ENCODE measurements at places on chromosomes 5 and 9. TPM values are rescaled to one million over a fixed set of nuclear protein-coding genes. Genes with fewer than 3 reads are reported as not detected.

Gene TERT
- total RNA-seq, result not detected

Gene SPATA31D4
- total RNA-seq, result not detected

Gene PCDHB2
- 1.4 TPM for total RNA-seq

Gene TRIM7
- total RNA-seq, result 6.1 TPM

Gene ATP10B
- 0.43 TPM for total RNA-seq

Gene LMNB1
- total RNA-seq, result 1.3 TPM

Gene SLC34A3
- not detected for total RNA-seq

Gene DMRT3
- total RNA-seq, result not detected

DNA sequence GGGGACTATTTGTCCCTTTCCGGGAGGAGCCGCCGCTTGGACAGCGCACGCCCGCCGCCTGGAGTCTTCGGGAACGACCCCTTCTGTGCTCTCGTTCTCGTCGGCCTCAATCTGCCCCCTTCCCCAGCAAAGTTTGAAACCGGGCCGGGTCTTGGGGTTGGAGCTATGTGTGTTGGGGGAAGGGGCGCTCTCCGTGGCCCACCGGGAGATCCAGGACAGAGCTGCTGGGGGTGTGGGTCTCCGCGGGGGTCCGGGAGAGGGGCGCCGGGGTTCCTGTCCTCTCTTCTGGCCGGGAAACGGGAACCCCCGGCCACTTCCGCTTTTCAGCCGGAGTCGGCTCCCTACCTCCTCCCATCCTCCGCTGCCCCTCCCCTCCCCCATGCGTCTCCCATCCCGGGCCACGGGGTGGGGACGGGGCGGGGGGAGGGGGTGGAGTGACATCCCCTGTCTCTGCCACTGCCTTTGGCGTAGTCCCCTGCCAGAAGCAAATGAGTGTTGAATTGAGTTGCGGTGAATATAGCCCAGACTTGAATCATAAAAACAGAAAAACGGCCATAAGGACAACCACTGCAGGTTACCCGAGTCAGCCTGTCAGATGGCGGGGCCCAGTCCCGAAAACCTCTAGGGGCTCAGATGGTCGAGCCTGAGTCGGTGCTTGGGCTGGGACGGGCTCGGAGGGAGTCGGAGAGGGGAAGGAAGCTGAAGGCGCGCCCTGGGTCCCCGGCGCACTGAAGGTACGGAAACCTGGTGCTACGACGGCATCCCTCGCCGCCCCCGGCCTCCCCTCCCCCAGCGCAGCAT is 1.1 kb downstream of the CPLX2 start:
- DNase-seq, result no peak

GRCh38 chr5:108367679-108368334 is 14.1 kb downstream of the FBXL17 start:
- DNase-seq, result no peak

- no peak for DNase-seq
Observed at GRCh38 chr5:168347368-168348083, 56.1 kb downstream of the WWC1 start.

- DNase-seq, result no peak
Observed at GRCh38 chr9:5556101-5556705, 45.9 kb downstream of the PDCD1LG2 start.

GRCh38 chr5:71757590-71758543 is 38.8 kb downstream of the CARTPT start:
- peak; percentile 77 for DNase-seq

- DNase-seq, result no peak
Observed at GRCh38 chr9:37187713-37188439, 67.5 kb downstream of the ZCCHC7 start.

- DNase-seq, result no peak
Observed at GRCh38 chr9:87800456-87800855, 74.5 kb downstream of the CTSL start.

GRCh38 chr5:168002116-168002515 is 289.3 kb upstream of the WWC1 start:
- DNase-seq, result no peak

- DNase-seq, result no peak
Observed at GRCh38 chr9:118734696-118735095, 634.5 kb downstream of the BRINP1 start.

- no peak for DNase-seq
Observed at GRCh38 chr5:40093550-40093949, 586.2 kb upstream of the PTGER4 start.

DNA sequence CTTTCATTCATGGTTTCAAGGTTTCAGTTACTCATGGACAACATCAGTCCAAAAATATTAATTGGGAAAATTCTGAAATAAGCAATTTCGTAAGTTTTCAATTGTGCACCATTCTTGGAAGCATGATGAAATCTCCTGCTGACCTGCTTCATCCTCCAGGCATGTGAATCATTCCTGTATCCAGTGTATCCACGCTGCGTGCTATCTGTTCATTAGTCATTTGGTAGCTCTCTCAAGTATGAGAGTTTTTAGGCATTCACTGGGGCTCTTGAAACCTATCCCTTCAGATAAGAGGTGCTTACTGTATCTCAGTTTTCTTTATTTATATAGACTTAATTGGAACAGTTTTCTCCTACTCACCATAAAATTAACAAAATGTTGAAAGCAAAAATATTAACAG is 293.0 kb downstream of the CDH12 start:
- no peak for DNase-seq

DNA sequence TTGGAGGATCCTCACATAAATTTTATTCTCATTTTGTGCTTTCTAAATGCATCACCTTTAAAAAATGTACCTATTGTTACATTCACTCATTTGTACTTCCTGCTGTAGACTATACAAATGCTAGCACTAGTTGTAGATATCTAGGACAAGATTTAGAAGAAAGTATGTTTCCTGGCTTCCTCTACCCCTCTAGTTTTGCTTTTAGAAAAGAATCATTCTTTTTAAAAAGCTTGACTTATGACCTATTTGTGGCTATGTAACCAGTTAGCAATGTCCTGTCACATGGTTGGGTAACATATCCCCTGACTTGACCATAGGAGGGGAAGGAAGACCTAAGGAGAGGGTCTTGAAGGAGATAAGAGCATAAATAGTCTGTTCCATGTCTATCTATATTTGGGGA is 13.3 kb downstream of the CAMK4 start:
- no peak for DNase-seq

DNA sequence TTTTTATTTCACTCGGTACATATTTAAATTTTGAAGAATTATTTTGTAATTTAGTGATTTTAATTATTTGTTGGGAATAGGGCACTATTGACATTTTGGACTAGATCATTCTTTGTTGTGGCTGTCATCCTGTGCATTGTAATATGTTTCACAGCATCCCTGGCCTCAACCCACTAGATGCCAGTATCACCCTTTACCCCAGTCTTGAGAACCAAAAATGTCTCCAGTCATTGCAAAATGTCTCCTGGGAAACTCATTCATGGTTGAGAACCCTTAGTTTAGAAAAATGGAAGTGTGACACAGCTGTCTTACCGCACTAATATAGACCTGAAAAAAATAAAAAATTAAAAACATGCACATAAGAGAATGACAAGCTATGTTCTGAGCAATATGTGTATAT is 88.4 kb upstream of the CCDC152 start:
- DNase-seq, result no peak

GRCh38 chr5:139593716-139594319 is 32.7 kb downstream of the UBE2D2 start:
- no peak for DNase-seq

DNA sequence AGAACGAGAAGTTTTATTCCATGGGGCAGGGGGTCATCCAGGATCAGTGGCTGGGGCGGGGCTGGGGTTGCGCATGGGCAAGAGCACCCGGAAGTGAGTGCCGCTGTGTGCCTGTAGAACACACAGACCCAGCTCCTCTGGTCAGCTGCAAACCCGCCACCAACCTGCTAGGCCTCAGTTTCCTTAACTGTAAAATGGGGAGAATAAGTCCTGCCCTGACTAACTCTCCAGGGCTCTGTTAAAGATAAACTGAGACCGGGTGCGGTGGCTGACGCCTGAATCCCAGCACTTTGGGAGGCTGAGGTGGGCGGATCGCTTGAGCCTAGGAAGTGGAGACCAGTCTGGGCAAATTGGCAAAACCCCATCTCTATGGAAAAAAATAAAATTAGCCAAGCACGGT is 152.2 kb downstream of the GABBR2 start:
- DNase-seq, result no peak

DNA sequence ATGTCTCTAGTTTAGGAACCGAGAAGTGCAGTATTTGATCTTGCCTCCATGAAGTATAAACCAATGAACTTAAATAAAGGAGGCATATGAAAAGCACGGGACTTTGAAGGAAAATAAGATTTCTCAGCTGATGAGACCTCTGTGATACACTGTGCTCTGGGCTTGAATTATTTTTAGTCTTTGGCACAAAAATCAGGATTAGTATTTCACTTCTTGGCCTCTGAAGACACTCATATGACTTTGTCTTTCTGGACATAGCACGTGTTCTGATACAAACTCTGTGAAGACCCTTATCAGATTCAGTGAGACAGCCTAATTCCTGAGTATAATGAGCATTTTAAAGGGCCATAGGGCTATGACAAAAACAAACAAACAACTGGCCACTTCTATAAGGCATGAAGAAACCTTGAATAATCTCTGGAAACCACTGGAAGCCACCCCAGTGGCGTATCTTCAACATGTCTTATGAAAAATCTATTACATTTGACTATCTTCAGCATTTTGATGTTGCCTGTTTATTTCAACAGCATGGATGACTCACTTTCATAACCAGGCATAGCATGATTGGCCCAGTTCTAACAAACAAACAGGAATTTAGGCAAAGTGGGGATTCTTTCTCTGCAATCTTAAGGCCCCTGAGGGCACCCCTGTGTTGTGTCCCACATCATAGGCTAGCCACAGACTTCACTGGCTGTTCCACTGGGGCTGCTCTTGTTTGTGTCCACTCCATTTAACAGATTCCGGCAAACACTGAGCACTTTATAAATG is 90.3 kb upstream of the ZNF462 start:
- no peak for DNase-seq

DNA sequence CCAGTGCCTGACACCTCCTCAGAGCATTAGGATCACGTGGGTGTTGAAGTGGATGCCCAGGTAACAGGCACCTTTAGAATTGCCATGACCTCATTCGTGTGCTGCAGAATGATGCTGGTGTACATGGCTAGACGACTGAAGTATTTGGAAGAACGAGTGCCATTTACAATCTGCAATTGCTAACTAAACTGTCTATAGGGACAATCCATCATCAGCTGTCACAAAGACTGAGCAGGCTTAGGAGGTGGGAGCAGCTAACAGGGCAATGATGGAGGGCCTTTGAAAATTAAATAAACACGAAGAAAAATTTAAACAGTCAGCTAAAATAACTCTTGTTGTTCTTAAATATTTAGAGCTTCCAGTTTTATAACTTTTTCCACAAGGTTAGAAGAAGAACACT is 375.8 kb downstream of the GADD45G start:
- no peak for DNase-seq

GRCh38 chr9:120643061-120643460 is 63.1 kb upstream of the CDK5RAP2 start:
- DNase-seq, result no peak

Measured in ascending aorta (tissue), 2 donors.